Breast epithelium (tissue), 4 donors: ENCODE measurements at places on chromosomes 5 and 9. TPM values are rescaled to one million over a fixed set of nuclear protein-coding genes. Genes with fewer than 3 reads are reported as not detected.

Gene ARSK
- 10.1 TPM for total RNA-seq

Gene SV2C
- 0.59 TPM for total RNA-seq

Gene ENTPD8
- 3.2 TPM for total RNA-seq

Gene PCDHGB1
- 5.1 TPM for total RNA-seq

Gene SLC6A19
- not detected for total RNA-seq

Gene MARCOL
- not detected for total RNA-seq

Gene HCN1
- total RNA-seq, result under 0.01 TPM

Gene SPATA31C1
- not detected for total RNA-seq

Gene TMEM252
- total RNA-seq, result not detected

Gene PCDHGB5
- 19.8 TPM for total RNA-seq

Gene SLC34A1
- total RNA-seq, result not detected

Gene MYORG
- total RNA-seq, result 2.9 TPM

Gene C7
- 90.1 TPM for total RNA-seq

Gene CHSY3
- total RNA-seq, result 4.9 TPM

Gene CCL27
- not detected for total RNA-seq

Gene ARID3C
- total RNA-seq, result 0.29 TPM

Gene IL5
- total RNA-seq, result not detected

Gene TLR4
- total RNA-seq, result 71.2 TPM

Gene PLEKHG4B
- total RNA-seq, result not detected

Gene EIF4EBP3
- 38.1 TPM for total RNA-seq

Gene OTP
- 0.15 TPM for total RNA-seq

Gene FAF2
- total RNA-seq, result 26.9 TPM

Gene FBXL17
- 28.8 TPM for total RNA-seq

Gene ARL14EPL
- not detected for total RNA-seq

Gene NPR3
- 2.0 TPM for total RNA-seq

Gene IRX1
- 19.7 TPM for total RNA-seq

Gene TAF1L
- not detected for total RNA-seq

Gene KCNIP1
- not detected for total RNA-seq

Gene IFNK
- total RNA-seq, result not detected

Gene B4GALT7
- 22.6 TPM for total RNA-seq

Gene FOXE1
- total RNA-seq, result not detected

Gene IQGAP2
- total RNA-seq, result 70.2 TPM

Gene SOWAHA
- 0.66 TPM for total RNA-seq

Gene NTNG2
- total RNA-seq, result under 0.01 TPM

Gene TXNDC15
- total RNA-seq, result 68.0 TPM

Gene GPR150
- total RNA-seq, result not detected

Gene CARD6
- total RNA-seq, result 16.7 TPM

Gene LECT2
- total RNA-seq, result not detected

Gene DDX46
- total RNA-seq, result 51.1 TPM

Gene PCA3
- total RNA-seq, result not detected

Gene HMCN2
- 0.98 TPM for total RNA-seq

Gene SPEF2
- total RNA-seq, result 11.5 TPM
